ENCODE measurements at places on chromosomes 16 and 17.
A peak's percentile ranks its signal among the peaks of the same experiment; 100 is the strongest.

- DNase-seq: no peak
Measured at GRCh38 chr17:34219405-34219804, 35.7 kb upstream of the CCL2 start.

DNA sequence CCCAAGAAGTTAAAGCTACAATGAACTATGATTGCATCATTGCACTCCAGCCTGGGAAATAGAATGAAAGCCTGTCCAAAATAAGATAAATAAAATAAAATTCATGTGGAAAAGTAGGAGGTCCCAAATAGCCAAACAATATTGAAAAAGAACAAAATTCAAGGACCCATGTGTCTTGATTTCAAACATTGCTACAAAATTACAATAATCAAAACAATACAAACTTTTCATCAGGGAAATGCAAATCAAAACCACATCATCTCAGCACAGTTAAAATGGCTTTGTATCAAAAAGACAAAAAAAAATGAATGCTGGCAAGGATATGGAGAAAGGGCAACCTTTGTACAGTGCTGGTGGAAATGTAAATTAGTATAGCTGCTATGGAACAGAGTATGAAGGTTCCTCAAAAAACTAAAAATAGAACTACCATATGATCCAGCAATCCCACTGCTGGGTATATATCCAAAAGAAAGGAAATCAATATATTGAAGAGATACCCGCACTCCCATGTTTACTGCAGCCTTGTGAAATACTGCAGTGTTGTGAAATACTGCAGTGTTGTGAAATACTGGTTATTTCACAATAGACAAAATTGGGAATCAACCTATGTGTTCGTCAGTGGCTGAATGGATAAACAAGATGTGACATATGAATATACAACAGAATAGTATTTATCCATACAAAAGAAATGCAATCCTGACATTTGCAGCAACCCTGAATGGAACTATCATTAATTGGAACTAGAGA lies 24.5 kb upstream of the ZNF287 start:
- DNase-seq: no peak

- DNase-seq: peak; percentile 94
Measured at GRCh38 chr16:30567991-30568638, 3.4 kb downstream of the ZNF688 start.

DNA sequence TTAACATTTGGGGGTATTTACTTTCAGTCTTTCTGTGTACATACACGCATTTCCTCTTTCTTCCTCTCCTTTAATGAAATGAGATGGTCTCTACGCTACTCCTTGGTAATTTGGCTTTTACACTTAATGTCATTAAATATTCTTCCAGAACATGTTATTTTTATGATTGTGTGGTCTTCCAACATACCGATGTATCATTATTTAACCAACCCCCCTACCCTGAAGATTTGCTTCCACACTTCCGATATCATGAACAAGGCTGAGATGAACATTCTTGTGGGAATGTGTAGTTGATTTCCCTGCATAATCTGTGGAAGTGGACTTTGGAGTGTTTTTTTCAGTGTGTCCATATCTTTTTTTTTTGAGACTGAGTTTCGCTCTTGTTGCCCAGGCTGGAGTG lies 2.3 kb upstream of the PGS1 start:
- no peak for DNase-seq

DNA sequence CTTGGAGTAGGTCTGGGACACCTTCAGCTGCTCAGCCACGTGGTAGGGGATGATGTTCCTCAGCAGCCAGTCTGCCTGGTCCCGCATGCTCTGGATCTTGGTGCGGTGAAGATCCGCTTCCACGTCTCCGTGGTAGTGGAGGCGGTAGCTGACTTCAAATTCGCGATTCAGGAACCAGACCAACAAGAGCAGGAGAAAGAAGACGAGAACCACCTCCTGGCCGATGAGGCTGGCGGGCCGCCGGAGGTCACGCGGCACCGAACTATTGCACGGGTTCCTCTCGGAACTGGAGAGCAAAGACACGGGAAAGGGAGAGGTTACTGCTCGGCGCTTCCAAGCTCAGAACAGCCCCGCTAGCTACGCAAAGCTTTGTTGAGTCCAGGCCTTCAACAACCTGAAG lies 86.2 kb upstream of the CREBBP start:
- no peak for DNase-seq

DNA sequence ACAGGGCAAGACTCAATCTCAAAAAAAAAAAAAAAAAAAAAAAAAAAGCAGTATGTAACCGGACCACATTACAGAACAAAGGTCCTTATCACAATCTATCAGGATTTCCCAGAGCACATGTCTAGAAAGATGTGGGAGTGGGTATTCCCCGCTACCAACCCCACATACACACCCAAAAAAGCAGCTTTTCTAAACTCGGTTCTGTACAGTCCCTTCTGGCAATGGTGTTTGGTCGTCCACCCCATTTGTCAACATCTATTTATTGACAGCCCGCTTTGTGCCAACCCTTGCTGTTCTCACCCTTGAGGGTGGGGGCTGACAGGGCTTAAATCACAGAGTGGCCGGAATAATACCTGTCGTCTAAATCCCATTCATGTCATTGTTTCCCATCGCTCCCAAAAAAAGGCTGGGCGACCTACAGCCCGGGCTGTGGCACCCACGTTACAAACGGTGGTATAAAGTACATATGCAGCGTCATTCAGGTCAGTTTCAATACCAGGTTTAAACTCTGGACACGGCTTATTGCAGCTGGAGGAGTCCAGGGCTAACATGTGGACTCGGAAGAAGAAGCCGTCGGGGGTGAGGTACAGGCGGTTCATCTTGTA lies 3.6 kb downstream of the C17orf58 start:
- peak; percentile 38 for DNase-seq

- DNase-seq: no peak
Measured at GRCh38 chr17:74148446-74148845, 55.0 kb upstream of the RPL38 start.

DNA sequence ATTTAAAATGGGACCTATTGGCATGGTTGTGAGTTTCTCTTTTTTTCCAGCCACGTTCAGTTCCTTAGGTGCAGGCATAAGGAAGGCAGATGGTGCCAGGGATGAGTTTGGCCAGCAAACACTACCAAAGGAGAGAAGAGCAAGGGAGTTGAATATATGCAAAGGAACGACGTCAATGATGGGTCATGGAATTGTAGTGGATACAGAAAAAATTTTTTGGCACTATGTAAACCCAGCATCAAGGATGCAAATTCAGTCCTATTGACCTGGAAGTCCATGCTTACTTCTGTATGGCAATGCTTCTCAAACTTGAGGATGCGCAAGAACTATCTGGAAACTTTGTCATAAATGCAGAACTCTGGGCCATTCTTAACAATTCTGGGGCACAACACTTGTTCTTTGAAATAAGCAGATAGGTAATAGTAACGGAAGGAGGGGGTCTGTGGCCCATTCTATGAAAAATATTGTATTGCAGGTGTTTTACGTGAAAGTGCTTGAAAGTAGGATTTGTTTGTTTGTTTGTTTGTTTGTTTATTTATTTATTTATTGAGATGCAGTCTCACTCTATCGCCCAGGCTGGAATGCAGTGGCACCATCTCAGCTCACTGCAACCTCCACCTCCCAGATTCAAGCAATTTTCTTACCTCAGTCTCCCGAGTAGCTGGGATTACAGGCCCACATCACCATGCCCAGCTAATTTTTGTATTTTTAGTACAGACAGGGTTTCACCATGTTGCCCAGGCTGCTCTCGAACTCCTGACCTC lies 18.0 kb downstream of the APOH start:
- DNase-seq: no peak

GRCh38 chr17:58002154-58002948 lies 4.7 kb downstream of the SRSF1 start:
- no peak for DNase-seq

- no peak for DNase-seq
Measured at GRCh38 chr17:58263773-58264172, 17.0 kb downstream of the MPO start.

GRCh38 chr17:5042157-5043022 lies 7.2 kb upstream of the SLC52A1 start:
- DNase-seq: no peak

GRCh38 chr16:68385371-68385770 lies 62.9 kb downstream of the SMPD3 start:
- peak; percentile 64 for DNase-seq

DNA sequence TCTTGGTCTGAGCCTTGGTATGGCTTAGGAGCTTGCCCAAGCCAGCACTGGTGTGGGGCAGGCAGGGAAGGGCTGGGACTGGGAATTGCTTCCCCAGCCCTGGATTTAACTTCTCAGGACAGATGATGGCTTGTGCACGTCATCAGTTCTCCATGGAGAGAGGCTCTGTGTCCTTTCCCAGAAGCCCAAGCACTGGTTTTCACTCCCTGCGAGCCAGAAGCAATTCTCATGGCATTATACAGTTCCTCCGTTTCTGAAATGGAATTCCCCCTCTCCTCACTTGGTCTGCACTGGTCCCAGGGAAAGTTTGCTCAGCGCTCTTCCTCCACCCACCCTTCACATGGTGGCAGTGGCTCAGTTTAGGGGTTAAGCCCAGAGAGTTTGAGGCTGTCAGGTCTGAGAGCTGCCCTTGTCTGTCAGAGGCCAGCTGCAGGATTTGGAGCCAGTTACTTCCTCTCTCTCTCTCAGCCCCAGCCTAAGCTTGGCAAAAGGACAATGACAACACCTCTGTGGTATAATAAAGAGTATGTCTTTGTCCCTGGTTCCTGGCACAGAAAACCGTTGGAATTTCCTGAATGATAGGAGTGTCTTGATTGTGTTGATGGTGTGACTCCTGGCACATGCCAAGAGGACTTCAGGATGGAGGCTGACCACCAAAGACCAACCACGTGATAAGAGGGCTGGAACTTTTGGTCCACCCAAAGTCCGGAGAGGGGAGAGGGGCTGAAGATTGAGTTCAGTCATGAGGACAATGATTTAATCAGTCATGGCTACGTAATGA lies 219.6 kb upstream of the TNRC6C start:
- DNase-seq: peak; percentile 22

GRCh38 chr16:86525696-86526095 lies 15.4 kb downstream of the FOXF1 start:
- no peak for DNase-seq

DNA sequence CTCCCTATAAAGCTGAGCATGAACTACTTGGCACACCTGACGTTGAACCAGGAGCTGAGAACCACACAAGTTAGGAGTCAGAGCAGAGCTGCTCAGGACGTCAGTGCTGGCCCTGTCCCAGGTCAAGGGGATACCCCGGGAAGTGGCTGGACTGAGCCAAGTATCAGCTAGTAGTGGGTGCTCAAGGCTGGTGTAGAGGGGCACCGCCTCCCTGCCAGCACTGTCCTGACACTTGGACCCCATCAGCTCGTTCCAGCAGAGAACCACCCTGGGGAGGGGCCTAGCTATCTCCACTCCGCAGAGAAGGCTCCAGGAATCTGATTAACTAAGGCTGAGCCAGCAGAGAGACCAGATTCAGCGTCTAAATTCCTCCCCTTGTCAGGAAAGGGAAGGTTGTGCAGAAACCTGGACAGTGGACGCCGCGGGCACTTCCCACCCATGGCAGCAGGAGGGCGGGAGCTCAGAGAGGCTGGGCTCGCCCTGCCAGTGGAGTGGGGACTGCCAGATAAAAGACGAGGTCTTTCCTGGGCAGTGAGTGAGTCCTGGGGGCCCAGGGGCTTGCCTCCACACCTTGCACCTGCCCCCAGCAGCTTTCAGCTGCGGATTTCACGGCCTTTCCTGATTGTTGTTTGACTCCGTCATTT lies 21.0 kb downstream of the C16orf90 start:
- no peak for DNase-seq

DNA sequence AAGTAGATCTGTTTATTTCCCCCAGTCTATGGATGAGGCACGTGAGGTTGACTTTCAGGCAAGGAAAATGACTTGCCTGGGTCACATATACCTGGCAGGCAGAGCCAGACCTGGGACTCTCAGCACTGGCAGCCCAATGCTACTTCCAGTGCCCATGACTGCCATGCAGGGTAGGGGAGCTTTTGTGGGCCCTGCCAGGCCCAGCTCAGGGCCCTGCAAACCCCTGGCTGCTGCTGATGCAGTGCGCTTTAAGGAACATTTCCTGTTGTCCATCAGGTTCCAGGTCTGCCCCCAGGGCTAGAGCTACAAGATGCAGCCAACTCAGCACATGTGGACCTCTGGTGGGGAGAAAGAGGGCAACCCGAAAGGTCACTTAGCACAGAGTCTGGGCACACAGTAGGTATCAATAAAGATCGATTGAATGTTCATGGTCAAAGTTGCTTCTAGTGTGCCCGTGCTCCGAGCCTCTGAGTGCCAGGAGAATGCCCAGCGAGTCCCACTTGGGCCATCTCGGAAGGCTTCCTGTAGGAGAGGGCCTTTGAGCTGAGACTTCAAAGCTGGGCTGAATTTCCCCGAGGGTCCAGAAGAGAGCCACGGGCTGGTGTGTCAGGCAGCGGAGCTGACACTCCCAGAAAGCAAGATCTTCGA lies 513 bp upstream of the TBX21 start:
- DNase-seq: no peak

- no peak for DNase-seq
Measured at GRCh38 chr17:49815761-49816281, 27.3 kb downstream of the KAT7 start.

DNA sequence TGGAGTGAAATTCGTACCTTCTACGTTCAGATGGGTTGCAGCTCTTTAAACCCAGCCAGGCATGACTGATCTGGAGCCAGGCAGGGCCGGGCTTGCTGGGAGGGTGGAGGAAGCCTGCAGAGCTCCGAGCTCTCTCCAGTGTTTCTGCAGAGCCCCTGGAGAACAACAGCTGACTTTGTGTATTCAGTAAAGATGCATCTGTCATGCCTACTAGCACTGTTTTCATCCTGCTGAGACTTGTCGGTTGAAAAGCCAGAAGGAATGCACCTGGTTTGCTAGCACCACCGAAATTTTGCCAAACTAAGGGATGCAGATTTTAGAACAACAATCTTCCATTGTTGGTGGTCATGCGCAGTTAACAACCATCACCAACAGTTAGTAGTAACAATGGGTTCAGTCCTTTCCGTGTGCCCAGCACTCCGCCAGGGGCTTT lies 22.4 kb upstream of the SCNN1B start:
- no peak for DNase-seq

- no peak for DNase-seq
Measured at GRCh38 chr17:511833-512251, 159.2 kb upstream of the RPH3AL start.

GRCh38 chr17:55717898-55718735 lies 4.5 kb downstream of the TMEM100 start:
- DNase-seq: peak; percentile 61

DNA sequence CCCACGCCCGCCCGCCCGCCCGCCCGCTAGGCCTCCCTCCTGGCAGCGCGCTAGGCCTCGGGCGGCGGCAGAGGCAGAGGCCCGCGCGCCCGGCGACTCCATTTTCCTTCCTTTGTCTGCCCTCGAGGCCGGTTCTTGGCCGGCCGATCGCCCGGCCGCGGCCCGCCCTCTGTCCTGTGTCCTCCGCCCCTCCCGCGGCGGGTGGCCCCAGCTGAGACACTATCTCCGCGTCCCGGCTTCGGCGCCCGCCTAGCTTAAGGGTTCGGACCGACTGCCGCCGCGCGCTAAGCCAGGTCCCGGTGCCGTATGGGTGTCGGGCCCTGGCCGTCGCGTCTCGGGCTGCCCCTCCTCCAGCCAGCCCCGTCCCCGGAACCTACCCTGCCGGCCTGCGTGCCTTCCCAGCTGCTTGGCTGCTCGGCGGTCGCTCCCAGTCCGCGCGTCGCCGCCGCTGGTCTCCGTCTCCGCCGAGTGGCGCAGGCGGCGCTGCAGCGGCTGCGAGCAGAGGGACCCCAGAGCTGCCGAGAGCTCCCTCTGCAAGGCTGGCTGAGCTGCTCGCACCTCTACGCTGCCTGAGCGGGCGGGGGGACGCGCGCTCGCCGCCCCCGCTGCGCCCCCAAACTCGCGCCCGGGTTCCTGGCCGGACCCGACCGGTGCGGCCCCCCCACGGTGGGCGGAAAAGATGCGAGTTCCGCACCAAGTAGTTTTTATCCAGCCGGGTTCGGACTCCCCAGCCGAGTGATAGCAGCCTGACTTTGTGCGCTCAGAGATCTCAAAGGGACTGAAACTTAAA lies 787 bp downstream of the CTCF start:
- peak; percentile 88 for DNase-seq
